ENCODE measurements at places on chromosomes 3 and 15.
A peak's percentile ranks its signal among the peaks of the same experiment; 100 is the strongest.

- no peak overlapping the region for H3K4me3 ChIP-seq
- peaks cover 7% of the 10 kb centered on the region for H3K36me3 ChIP-seq
- H3K4me1 ChIP-seq: no peaks in the 10 kb centered on the region
- H3K27me3 ChIP-seq: no peaks in the 10 kb centered on the region
Observed at GRCh38 chr3:47432673-47433072, 43.1 kb downstream of the SCAP start.

GRCh38 chr3:56980798-56981390, 79.6 kb upstream of the SPATA12 start:
- peak; percentile 82 for DNase-seq
- peak overlapping the region; percentile 85 for H3K27ac ChIP-seq
- no peaks in the 10 kb centered on the region for H3K36me3 ChIP-seq
- no peaks in the 10 kb centered on the region for H3K27me3 ChIP-seq
- H3K4me3 ChIP-seq: peak overlapping the region; percentile 46
- H3K4me1 ChIP-seq: peaks cover 41% of the 10 kb centered on the region

DNA sequence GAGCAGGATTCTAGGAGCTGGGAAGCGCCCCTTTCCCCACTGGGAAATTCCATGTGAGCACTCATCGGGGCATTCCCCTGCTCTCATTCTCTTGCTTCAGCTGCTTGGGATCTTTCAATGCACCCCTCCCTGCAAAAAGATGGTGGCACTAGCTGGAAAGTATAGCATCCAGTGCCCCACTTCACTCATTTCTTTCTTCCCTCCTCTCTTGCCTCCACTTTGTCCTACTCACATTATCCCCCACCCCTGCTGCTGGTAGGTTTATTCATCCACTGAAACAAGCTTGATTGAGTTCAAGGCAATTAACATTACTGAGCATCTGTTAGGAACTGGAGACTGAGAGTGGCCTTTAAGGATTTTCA, 84.8 kb upstream of the LIMD1 start:
- H3K4me1 ChIP-seq: peaks cover 14% of the 10 kb centered on the region
- peaks cover 2% of the 10 kb centered on the region for H3K36me3 ChIP-seq
- no peak for DNase-seq
- no peak overlapping the region for H3K4me3 ChIP-seq
- H3K27ac ChIP-seq: no peak overlapping the region
- no peaks in the 10 kb centered on the region for H3K27me3 ChIP-seq

- no peak overlapping the region for H3K27ac ChIP-seq
- H3K27me3 ChIP-seq: peaks cover 25% of the 10 kb centered on the region
- DNase-seq: no peak
- no peaks in the 10 kb centered on the region for H3K36me3 ChIP-seq
Observed at GRCh38 chr15:69038508-69038907, 24.0 kb downstream of the NOX5 start.

DNA sequence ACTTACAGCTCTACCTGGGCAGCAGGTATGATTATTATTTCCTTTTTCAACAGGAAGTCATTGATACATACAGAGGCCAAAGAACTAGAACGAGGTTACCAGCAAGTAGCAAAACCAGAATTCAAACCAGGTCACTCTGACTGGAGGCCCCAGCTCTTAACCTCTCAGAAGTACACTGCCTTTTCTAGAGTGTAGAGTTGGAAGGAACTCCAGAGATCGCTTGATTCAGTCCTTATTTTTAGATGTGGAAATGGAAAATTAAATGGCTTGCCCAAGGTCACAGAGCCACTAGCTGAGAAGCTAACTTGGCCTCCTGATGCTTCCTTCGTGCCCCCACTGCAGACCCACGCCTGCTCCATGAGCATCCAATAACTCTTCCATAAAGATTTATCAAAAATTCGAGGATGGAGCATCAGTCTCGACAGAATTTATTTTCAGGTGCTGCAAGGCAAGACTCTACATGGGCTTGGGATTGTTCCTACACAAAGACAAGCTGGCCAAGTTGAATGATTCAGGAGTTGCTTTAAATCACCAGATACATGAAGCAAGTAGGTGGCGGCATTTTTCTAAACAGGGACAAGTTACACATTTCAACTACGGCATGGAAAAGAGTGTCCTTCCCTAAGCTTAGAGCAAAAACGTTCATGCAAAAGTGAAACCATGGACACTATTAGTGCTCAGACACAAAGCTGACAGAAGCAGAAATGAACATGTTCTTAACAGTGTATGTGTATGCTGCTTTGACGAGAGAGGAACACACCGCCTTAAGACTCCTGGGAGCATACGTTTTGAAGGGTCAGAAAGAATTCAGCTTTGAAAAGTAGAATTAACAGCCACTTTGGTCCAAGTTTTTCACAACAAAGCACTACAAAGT, 235.7 kb downstream of the THRB start:
- H3K36me3 ChIP-seq: no peaks in the 10 kb centered on the region
- H3K4me1 ChIP-seq: no peaks in the 10 kb centered on the region
- no peaks in the 10 kb centered on the region for H3K27me3 ChIP-seq
- H3K27ac ChIP-seq: no peak overlapping the region

DNA sequence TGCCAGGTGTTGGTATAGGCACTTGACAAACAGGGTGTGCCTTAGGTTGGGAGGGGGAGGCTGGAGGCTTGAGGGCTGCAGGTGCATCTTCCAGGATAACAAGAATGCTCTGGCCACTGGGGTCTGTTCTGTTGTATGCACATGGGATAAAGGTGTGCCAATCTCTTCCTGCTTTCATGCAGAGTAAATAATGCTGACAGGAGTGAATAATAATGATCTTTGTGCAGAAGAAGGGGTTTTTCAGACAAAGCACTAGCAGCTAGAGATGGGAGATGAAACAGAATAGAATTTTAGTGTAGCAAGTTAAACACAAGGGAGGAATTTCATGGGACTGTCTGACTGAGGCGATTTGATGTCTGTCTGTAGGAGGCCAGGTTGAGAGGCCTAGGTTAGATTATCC, 1.9 kb upstream of the ROPN1 start:
- H3K4me1 ChIP-seq: no peaks in the 10 kb centered on the region
- peaks cover 29% of the 10 kb centered on the region for H3K27me3 ChIP-seq
- H3K36me3 ChIP-seq: no peaks in the 10 kb centered on the region
- no peak overlapping the region for H3K4me3 ChIP-seq
- no peak overlapping the region for H3K27ac ChIP-seq

DNA sequence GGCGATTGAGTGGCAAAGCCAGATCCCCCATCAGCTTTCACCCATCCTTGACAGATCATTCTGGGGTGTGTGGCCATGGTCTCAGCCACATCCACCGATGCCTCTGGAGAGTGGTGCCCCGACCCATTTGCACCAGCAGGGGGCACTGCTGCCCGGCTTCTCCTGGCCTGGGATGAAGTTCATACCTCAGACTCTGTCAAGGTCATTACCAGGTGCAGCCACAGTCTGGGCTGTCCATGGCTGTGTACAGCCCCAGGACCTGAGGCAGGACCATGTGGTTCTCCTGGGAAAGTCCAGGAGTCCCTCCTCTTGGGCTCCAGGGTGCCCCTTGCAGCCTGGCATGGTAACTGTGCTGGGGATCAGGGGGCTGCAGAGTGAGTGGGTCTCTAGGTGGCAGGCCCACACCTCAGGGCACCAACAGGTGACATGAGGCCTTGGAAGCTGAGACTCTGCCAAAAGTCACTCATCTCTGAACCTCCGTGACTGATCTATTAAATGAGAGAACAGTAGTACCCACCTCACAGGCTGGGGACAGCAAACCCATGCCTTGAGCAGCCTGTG, 67.2 kb downstream of the CACNA2D2 start:
- H3K4me3 ChIP-seq: no peak overlapping the region
- no peak overlapping the region for H3K27ac ChIP-seq
- H3K36me3 ChIP-seq: no peaks in the 10 kb centered on the region
- H3K4me1 ChIP-seq: no peaks in the 10 kb centered on the region

DNA sequence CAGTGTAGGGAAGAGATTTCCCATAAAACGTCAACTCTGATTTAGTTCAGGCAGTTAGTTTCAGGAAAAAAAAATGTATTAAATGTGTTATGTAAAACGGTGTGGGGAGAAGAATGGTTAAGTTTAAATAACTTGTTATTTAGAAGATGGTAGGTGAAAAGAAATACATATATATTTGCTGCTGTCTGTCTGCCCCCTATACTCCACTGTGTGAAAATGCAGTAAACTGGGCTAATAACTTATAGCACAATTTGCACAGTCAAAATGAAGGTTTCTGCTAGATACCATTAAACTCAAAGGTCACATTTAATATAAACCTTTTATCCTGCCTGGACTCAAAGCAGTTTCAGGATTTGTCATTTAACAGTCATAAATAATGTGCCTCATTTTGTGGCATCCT, 515.0 kb downstream of the FGF12 start:
- H3K27ac ChIP-seq: no peak overlapping the region
- H3K4me3 ChIP-seq: no peak overlapping the region
- H3K4me1 ChIP-seq: no peaks in the 10 kb centered on the region
- no peaks in the 10 kb centered on the region for H3K27me3 ChIP-seq
- H3K36me3 ChIP-seq: no peaks in the 10 kb centered on the region
- no peak for DNase-seq

DNA sequence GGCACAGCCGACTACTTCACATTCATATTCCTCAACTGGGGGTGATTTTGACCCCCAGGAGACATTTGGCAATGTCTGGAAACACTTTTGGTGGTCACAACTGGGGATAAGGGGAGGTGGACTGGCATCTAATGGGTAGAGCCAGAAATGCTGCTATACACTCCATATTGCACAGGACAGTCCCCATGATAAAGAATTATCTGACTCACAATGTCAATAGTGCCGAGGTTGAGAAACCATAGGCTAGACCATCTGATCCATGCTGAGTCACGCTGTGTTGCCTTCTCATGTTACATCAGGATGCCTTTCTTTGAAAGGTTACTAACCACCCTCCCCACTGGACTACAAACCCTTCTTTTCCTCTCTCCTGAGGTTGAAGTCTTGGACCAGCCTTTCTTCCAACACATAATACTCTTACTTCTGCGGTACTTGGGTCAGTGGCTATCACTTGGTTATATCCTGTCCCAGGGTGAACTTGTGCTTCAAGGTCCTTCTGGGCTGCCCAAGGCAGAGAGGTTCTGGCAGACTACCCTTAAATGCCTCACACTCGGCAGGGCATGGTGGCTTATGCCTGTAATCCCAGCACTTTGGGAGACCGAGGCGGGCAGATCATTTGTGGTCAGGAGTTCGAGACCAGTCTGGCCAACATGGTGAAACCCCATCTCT, 68.8 kb downstream of the CTNNB1 start:
- H3K4me1 ChIP-seq: no peaks in the 10 kb centered on the region
- H3K27me3 ChIP-seq: no peaks in the 10 kb centered on the region
- H3K36me3 ChIP-seq: peaks cover 8% of the 10 kb centered on the region
- H3K27ac ChIP-seq: no peak overlapping the region

GRCh38 chr15:57156210-57156884, 220.0 kb upstream of the CGNL1 start:
- H3K4me3 ChIP-seq: no peak overlapping the region
- no peak overlapping the region for H3K27ac ChIP-seq
- H3K27me3 ChIP-seq: no peaks in the 10 kb centered on the region
- peaks cover 14% of the 10 kb centered on the region for H3K4me1 ChIP-seq
- no peak for DNase-seq

GRCh38 chr15:73630921-73631362, 2.2 kb downstream of the NPTN start:
- peaks cover 60% of the 10 kb centered on the region for H3K4me1 ChIP-seq
- H3K27ac ChIP-seq: peak overlapping the region; percentile 92
- no peaks in the 10 kb centered on the region for H3K27me3 ChIP-seq

DNA sequence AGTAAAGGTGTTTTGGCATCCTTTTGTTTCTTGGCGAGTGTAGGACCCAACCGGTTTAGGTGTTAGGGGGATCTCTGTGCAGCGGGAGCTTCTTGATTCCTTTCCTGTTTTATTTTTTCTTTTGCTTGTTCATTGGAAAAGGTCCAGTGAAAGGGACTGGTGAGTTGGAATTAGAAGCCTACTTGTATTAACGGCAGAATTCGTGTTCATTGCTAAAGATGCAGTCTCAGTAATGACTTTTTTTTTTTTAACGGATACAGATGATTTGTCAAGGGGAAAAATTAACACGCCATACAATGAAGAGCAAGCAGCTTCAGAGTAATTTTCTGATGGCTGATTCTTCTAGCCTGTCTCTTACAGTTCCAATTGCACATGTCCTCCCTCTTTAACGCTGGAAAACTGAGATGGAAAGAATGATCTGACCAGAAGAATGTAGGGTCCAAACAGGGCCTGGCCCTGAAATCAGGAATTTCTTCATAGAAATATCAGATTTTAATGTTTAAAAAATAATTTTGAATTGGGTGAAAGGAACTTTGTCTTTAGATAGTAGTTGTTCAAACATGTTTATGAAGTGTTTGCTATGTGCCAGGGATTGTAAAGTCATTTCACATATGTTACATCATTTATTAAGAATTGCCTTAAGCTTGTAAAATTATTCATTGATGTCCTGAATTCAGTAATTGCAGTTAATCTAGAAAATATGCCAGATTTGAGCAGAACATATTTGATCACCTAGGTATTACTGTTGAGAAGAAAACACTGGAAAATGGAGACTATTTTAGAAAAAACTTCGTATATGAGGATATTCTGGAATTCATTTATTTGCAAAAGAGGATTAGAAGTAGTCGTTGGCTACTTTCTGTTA, 1.4 kb downstream of the MAPK6 start:
- peak overlapping the region; percentile 100 for H3K4me3 ChIP-seq
- H3K27me3 ChIP-seq: no peaks in the 10 kb centered on the region
- no peak for DNase-seq
- peaks cover 44% of the 10 kb centered on the region for H3K4me1 ChIP-seq

DNA sequence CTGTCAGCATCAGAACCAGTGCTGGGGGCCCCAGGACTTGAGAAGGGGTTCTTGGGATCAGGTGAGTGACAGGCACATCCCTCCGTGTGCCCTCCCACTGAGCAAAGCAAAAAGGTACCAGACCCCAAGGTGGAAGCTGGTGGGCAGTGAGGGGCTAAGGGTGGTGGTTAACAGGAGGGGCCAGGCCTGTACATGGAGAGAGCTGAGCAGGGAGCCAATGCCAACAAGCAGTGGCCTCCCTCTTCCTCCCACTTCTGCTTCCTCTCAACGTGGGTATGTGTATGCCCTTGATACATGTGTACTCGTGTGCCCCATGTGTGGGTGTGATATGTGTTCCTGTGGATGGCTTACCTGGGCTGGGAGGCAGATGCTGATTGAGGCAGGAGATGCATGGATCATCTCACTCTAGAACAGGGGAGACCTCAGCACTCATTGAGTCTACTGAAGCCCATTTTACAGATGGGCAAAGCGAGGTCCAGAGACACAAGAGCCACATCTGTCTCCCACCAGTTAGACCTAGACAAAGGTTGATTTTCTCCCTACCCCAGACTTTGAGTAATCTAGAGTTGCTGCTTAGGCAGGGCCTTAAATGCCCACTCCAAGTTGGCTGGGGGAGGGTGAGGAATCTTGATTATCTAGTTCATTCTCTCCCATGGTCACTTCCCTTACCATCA, 945 bp downstream of the VIPR1 start:
- H3K36me3 ChIP-seq: no peaks in the 10 kb centered on the region
- no peak overlapping the region for H3K27ac ChIP-seq
- H3K4me3 ChIP-seq: peak overlapping the region; percentile 81
- peaks cover 54% of the 10 kb centered on the region for H3K4me1 ChIP-seq
- DNase-seq: no peak
- H3K27me3 ChIP-seq: peaks cover 31% of the 10 kb centered on the region

GRCh38 chr3:192834428-192834827, 83.2 kb downstream of the MB21D2 start:
- H3K27ac ChIP-seq: no peak overlapping the region
- H3K4me3 ChIP-seq: no peak overlapping the region
- H3K36me3 ChIP-seq: peaks cover 1% of the 10 kb centered on the region
- peaks cover 5% of the 10 kb centered on the region for H3K27me3 ChIP-seq

GRCh38 chr3:47410417-47410720, 29.5 kb downstream of the PTPN23 start:
- H3K4me3 ChIP-seq: no peak overlapping the region
- no peaks in the 10 kb centered on the region for H3K36me3 ChIP-seq
- no peaks in the 10 kb centered on the region for H3K27me3 ChIP-seq
- no peak for DNase-seq
- H3K4me1 ChIP-seq: no peaks in the 10 kb centered on the region
